ENCODE measurements at places on chromosomes 12 and 14. TPM values are rescaled to one million over a fixed set of nuclear protein-coding genes. Genes with fewer than 3 reads are reported as not detected.

GRCh38 chr12:1474574-1475153 lies 119.7 kb downstream of the FBXL14 start:
- DNase-seq: no peak

GRCh38 chr12:91954326-91954725 lies 191.3 kb downstream of the BTG1 start:
- DNase-seq: no peak

DNA sequence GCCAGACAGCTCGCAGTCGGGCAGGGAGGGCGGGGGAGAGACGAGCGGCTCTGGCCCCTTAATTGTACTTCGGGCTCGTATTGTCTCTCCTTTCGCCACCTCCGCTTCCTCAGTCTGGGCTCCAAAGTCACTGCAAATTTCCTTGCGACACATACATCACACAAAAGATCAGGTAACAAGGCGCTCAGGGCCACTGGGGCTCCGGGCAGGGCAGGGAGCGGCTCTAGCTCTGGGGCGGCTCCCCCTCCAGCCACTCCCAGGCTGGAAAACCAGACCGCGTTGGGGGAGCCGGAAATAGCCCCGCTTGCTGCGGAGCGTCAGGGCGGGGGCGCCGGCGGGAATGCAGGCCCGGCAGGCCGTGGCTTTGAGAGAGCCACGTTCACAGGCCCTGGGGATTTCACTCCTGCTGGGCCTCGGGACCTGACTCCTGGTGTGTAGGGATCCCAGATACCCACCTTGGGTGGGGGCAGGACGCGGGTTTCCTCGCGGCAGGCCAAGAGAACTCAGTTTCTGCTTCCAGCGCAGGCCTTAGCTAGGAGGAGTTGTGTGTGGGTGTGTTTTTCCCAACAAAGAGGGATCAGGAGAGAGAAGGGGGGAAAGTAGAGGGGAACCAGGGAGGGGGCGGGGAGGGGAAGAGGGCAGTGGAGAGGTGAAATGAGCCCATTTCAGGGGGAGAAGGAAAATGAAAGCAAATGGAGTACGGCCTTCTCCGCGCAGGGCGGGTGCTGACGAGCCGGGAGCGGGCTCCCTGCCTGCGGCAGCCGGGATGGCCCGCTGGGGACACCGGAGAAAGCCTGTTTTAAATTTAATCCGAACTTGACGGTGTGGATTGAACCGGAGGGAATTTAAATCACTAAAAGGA lies 4.4 kb upstream of the HOXC9 start:
- no peak for DNase-seq

DNA sequence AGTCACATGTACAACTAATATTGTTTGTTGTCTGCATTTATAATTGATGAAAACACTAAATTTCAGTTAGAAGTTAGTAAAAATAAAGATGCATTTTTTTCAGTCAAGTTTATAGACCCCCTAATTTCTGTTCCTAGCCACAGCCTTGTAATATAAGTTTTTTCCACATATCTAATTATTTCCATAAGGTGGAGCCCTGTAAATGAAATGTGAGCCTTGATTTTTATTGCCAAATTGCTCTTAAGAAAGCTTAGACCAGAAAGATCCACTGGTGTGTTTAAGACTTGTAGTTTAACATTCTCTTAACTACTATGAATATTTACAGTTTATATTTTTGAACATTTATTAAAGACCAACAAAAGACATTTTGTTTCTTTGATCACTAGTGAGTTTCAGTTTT lies 322.1 kb upstream of the RGS6 start:
- no peak for DNase-seq

DNA sequence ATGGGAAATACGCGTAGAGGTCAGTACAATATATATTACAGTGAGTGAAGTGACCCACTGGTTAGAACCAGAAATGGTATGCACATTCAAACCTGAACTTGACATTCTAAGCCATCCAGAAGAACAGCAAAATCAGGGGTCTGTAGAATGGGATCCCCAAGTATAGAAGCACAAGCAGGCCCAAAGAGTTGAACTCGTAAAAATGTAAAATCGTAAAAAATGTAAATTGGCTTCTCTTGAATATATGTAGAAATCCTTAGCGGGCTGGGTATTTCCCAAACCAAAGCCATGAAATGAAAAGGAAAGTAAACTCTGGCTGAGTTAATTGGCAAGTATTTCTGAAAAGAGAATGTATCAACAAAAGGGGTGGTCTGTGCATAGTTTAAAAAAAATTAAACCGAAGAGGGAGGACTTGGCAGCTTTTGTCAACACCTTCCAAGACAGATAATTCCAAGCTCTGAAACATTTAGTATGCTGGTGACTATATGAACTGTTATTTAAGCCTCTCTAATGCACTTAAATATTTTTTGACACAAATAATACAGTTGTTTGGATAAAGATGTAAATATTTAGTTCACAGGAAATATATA lies 1505.6 kb upstream of the FLRT2 start:
- no peak for DNase-seq

- no peak for DNase-seq
These were observed 231.6 kb downstream of the CACNA1C start for GRCh38 chr12:2284321-2284813.

DNA sequence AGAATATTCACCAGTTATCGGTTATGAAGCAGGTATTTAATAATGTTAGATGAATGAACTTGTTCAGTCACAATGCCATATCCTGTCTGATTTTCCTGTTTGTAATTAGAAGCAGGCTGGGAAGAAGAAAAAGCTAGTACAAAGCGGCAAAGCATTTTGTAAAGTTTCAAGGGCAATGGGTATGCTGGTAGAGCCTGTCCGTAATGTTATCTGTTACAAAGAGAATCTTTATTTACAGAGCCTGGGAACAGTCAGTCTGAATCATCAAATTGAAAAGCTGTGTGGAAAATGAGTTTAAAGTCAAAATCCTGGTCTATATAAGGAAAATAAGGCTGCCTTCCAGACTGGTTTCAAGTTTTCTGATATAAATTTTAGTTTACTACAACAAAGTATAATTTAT lies 40.5 kb downstream of the PARP11 start:
- no peak for DNase-seq

GRCh38 chr14:51884086-51884927 lies 23.9 kb downstream of the GNG2 start:
- no peak for DNase-seq

Gene FAM90A1
- not detected for total RNA-seq

Gene RASSF9
- total RNA-seq: 0.59 TPM

Gene LIN52
- 2.3 TPM for total RNA-seq

Gene TSPAN19
- total RNA-seq: not detected

Gene SPRYD4
- total RNA-seq: 11.1 TPM

Gene KRT83
- not detected for total RNA-seq

- DNase-seq: no peak
These were observed 4.3 kb upstream of the BRMS1L start for GRCh38 chr14:35821564-35822411.

Gene RD3L
- not detected for total RNA-seq

Gene OVCH1
- total RNA-seq: not detected

Gene PNP
- total RNA-seq: 29.4 TPM

DNA sequence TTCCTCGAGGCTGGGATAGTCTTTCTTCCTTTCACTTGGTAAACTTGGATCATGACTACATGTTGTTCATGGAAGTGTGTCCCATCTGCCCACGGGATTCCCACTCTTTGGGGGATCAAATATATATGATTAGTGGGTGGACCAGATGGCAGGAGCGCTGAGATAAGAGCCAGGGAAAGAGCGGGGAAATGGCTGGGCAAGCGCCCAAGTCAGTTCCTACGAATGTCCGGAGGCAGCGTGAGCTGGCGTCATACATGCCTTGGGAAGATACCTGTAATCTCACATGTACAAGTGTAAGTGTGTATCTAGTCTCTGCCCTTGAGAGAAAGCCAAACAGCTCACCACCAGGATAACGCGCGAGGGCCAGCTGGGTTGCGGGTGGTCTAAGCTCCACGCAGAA lies 62.3 kb downstream of the FZD10 start:
- no peak for DNase-seq

Gene MYF6
- total RNA-seq: not detected

DNA sequence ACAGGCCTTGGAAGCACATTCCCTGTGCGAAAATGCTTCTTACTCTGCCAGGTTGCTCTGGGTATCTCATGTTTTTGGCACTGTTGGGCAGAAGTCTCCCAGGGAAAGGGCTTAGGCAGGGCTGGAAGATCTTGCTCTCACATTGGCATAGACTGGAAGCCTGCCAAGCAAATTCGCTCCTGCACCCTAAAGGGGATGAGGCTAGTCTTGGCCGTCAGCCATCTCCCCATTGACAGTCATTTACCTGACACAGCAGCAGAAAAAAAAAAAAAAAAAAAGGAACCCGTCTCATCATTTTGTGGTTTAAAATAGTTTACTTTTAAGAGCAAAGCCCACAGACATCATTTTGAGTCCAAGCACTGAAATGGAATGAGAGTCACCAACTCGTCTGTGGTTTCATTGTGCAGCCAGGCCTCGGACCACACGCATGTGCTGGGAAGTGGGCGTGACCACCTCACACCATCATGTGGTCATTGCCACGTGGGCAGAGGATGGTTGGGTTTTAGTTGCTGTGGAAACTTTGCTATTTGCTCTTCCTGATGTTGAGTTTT lies 84.8 kb downstream of the NRXN3 start:
- no peak for DNase-seq

Gene CD163L1
- 1.2 TPM for total RNA-seq

Gene KRT8
- total RNA-seq: 1,003 TPM

DNA sequence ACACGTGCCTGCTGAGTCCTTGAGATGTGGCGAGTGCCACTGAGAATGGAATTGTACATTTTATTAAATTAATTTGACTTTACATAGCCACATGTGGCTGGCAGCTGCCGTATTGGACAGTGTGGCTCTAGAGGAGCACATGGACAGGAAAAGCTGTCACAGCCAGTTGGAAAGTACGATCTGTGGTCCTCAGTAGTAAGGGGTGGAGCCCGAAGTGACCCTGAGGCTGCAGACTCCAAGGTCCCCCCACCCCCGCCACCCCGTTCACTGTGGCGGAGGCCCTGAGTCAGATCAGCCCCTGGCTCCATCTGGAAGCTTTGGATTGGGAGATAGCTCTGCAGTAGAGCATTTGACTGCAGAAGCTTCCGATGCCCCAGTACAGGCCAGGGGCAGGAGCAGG lies 25.8 kb upstream of the BEGAIN start:
- peak; percentile 14 for DNase-seq

- DNase-seq: no peak
These were observed 186.7 kb upstream of the FKBP4 start for GRCh38 chr12:2607881-2608607.

Gene LRP6
- 22.1 TPM for total RNA-seq

GRCh38 chr14:27929797-27930347 lies 836.7 kb upstream of the FOXG1 start:
- DNase-seq: no peak

Gene CCNB1IP1
- total RNA-seq: 15.7 TPM

DNA sequence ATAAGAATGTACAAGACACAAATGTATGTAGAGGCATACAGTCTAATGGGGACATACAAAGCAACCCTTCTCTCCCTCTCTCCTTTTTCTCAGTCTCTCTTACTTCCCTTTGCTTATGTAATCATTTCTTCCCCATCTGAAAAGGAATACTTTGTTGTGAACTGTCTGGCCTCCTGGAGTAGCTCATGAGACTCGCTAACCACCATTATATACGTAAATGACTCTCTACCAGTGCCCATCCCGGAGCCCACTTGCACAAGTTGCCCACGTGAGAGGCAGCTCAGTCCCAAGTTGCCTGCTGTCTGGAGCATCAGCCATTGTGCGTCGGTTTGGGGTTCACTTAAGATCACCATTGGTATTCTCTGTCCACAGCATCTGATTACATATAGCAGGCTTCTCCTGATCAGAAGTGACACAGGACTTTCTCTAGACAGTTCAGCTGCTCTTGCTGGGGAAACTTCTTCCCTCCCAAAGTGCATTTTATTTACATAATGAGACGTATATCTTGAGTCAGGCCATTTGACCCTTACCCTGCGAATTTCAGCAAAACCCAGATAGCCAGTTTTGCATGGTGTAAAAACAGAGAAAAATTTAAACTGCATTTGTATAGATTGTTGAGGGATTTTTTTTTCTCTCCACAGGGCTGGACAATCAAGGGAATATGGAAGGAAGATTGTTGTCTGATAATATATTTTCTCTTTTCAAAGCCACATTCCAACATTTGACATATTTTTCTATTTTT lies 220.7 kb upstream of the EGLN3 start:
- no peak for DNase-seq

Gene SMCO3
- 0.40 TPM for total RNA-seq

Gene SNRPF
- 7.1 TPM for total RNA-seq

DNA sequence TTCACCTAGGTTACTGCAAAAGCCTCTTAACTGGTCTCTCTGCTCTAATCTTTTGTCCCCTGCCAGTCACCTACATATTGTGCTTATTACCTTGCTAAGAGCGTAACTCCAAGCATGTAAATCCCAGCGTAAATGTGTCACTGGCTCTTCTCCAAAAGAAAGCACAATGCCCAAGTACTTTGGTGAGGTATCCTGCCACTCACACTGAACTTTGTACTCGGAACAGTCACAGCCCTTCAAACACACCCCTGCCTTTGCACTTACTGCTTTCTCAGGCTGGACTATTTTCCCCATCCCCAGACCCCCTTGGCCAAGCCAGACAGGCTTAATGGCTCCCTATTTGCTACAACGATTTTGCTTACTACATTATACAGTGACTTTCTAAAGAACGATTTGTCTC lies 31.7 kb downstream of the GALNT4 start:
- DNase-seq: no peak

Gene VDR
- 0.37 TPM for total RNA-seq

Gene TNFAIP2
- total RNA-seq: 122 TPM

Gene AICDA
- total RNA-seq: not detected

DNA sequence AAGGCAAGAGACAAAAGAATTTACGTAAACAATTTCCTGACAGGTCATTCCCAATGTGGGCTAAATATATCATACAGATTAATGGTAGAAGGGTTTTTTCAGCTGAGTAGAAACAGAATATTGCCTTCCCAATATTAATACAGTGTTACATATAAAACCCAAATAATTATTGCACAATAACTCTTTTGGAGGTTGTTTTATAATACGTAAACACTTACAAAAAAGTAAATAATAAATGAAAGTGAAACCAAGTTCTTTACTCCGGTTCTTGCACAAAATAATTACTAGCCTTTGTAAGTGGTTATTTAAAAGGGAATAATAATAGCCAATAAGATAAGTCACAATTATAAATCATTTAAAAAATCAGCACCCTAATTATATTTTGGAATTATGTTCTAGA lies 118.6 kb upstream of the SSTR1 start:
- DNase-seq: no peak

DNA sequence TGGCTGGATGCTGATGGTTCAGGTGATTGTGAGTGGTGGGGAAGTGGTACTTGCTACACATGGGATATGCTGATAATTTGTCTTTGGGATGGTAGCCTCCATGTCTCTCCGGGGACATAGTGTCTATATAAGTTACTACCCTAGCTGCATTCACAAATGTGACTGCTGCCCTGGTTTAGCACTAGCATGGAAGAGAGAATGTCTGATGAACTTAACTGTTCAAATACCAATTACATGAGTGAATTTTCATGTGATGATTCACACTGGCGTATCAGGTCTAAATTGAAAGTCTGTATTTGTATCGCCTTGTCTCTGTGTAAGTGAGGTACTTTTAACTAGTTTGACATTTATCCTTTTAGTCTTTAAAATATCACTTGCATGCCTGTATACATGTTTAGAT lies 34.4 kb downstream of the ATF7IP start:
- no peak for DNase-seq

Gene MLF2
- 104 TPM for total RNA-seq

Gene ACIN1
- total RNA-seq: 66.1 TPM
